ENCODE measurements at places on chromosomes 7 and 10.

GRCh38 chr10:99555825-99556523, 23.2 kb downstream of the NKX2-3 start:
- no peak for DNase-seq

GRCh38 chr7:97620495-97620894, 111.4 kb upstream of the TAC1 start:
- no peak for DNase-seq

DNA sequence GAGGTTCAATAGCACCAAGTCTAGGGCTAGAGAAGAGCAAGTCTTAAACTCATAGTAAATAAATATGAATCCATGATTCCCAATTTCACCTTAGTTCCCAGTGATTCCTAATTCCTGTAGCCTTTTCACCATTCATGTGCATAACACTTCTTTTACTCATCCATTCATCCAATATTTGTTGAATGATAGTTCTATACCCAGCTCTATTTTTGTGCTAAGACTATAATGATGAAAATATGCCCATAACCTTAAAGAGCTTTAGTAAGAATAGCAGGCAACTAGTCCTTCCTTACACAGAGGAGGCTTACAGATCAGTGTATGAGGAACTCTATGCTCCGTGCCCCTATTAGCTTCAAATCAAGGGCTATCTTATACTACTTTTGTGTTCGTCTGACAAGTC, 280.2 kb upstream of the CHRM2 start:
- DNase-seq, result no peak

- peak; percentile 54 for DNase-seq
Observed at GRCh38 chr10:132637477-132638129, 100.0 kb downstream of the INPP5A start.

Measured in HFF-Myc (cell line).